ENCODE measurements at places on chromosomes 6 and 20.

DNA sequence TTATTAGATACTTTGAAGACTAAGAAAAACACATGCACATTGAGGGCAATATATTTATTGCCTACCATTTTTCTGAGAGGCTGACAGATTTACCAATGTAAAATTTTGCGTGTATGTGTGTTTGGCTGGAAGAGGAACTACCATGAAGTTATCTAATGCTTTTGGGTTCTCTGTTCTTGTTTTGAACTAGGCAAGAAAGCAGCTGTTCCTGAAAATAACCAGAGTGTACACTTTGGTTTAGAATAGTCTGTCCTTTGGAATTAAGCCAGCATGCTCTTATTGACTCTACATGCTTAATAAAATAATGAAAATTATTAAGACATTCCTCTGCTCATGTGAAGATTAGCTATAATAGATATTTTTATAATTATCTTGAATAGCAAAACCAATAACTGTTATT, 129.2 kb downstream of the MYB start:
- DNase-seq = no peak

GRCh38 chr6:125789576-125790357, 993 bp upstream of the NCOA7 start:
- DNase-seq = peak; percentile 63

DNA sequence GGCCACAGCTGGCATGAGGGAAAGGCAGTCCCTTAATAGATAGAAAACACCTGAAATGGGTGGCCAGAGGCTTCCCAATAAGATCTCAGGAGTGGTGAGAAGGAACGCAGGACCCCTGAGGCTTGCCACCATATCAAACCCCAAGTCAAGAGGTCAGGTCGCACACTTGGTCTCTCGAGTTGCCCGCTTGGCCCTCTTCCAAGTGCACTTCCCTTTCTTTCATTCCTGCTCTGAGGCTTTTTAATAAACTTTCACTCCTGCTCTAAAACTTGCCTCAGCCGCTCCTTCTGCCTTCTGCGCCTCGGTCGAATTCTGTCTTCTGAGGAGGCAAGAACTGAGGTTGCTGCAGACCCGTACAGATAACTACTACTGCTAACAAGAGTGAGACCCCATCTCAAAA, 64.2 kb downstream of the SLC2A10 start:
- DNase-seq = no peak

DNA sequence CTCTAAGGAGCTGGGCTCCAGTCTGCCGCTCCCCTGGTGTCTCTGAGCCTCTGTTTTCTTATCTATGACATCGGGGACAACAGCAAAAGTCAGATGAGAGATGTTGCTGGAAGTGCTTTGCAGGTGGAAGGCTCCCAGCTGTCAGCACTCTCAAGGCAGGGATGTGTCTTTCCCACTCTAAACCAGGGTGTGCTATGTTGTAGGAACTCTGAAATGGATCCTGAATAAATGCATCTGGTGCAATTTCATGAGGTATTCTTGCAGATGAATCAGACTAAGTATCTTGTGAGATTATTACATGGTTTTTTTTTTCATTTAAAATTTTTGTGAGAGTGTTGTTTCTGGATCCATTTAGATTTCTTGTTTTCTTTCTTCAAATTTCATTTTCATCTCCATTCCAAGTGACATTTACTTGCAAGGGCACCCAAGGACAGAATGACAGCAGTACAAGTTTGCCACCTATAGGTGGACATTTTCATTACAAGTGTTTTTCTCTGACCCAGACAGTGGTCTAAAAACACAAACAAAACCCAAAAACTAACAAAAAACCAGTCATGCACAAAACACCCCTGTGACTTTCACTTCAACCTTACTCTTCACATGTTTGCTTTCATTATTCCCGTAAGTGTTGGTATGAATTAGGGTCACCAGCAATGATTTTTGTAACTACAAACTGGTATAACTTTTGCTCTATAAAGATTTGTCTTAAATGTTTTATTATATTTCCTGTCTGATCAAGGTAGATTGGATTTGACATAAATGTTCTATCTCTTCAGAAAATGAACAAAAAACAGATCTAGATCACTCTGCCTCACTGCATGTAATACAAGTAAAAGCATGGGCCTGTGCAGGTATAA, 14.7 kb upstream of the SIM1 start:
- no peak for DNase-seq

DNA sequence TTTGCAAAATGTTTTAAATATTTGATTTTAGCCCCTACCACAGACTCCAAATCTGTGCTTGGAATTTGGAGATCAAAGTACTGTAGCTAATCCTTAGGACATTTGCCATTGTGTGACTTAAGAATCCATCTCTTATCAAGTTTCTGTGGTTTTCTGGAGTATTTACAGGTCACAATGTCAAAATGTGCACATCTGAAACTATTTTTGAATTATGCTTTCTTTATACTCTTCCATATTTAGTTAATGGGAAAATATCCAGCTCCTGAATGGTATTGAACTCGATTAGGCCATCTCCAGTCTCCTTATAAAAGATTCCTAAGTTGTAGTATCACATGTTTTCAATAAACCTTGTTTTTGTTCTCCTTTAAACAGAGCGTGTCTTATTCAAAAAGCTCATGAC, 162.5 kb downstream of the KHDC1L start:
- no peak for DNase-seq

- no peak for DNase-seq
Measured at GRCh38 chr6:138757136-138757535, 16.4 kb upstream of the CCDC28A start.

DNA sequence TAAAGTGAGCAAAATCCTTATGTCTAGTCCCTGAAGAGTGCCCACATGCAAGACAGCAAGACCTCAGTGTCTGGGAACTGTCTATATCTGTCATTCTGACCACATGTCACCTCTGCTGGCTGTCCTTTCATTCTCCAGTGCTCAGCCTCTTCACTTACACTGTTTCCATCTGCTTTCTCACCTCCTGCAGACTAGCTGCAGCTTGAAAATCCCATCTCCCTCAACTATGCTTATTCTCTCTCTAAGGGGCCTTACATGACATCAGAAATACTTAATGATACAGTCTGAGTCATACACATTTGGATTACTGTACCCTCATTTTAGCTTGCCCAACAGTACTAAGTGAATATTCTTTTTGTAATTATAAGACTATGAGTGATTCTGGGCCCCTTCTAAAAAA, 587.8 kb downstream of the EPM2A start:
- DNase-seq = no peak

DNA sequence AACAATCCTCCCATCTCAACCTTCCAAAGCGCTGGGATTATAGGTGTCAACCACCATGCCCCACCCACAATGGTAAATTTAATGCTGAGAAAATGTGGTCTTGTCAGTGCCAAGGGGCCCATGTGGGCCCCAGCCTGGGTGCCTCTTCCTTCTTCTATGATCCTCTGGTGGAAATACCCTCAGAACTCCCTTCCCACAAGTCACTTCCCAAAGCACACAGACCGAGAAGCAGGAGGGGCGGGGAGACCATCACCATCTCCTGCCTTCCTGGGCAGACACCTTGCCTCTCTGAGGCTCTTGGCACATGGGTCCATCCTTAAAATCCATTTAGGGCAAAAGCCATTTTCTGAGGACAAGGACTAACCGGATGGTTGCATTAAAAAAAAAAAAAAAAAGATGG, 59.0 kb downstream of the NOL4L start:
- no peak for DNase-seq

GRCh38 chr6:44631968-44632367, 244.5 kb downstream of the CDC5L start:
- no peak for DNase-seq

DNA sequence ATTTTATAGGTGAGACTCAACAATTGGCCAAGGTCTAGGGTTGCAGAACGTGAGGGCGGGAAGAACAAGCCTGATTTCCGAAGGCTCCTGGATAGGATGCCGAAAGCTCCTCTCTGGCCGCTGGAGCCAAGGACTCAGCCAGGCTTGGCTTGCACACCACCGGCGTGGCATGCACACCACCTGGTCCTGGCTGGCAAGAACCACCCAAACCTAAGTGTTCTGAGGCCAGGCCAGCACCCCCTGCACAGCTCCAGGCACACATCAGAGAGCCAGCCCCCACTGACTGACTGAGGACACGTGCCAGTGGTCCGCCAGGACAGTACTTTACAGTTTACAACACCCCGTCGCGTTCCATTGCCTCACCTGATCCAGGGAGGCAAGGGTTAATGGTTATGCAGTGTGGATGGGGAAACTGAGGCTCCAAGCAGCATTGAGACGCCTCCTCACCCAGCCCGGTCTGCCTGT, 414 bp downstream of the TGM2 start:
- no peak for DNase-seq

GRCh38 chr6:20870021-20870420, 335.8 kb downstream of the CDKAL1 start:
- DNase-seq = no peak

GRCh38 chr20:38377039-38377685, 30.9 kb downstream of the LBP start:
- DNase-seq = no peak

- no peak for DNase-seq
Measured at GRCh38 chr20:10958279-10958678, 284.5 kb upstream of the JAG1 start.

DNA sequence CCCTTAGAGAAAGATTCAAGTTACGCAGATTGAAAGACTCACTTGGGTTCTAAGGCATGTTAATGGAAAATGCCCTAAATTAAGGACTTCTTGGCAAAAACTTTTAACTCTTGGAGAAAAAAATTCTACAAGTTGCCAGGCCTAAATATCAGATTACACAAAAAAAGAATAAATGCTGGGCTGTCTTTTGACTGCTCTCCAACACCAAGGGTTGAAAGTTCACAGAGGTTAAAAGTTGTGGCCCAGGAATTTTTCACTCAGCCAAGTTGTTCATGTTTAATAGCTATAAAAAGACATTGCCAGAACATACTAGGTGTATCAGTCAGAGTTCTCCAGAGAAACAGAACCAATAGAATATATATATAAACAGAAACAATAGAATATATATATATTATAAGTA, 268.4 kb upstream of the PRND start:
- no peak for DNase-seq

DNA sequence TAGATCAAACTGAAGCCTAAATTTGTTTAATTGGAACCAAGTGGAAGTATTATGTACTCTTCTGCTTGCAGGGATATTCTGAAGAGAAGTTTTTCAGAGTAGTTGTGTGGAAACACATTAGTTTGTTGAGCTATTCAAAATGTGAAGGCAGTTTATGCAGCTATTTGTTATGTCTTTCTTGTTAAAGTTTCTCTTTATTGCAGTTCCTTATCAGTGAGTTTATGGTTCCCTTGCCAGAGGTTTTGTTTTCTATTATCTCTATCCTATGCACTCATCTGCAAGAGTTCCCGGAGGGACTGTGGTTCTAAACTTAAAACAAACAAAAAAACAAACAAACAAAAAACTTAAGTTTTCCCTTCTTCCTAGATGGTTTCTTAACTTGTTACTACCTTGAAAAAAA, 143.7 kb upstream of the SLC22A16 start:
- DNase-seq = no peak

DNA sequence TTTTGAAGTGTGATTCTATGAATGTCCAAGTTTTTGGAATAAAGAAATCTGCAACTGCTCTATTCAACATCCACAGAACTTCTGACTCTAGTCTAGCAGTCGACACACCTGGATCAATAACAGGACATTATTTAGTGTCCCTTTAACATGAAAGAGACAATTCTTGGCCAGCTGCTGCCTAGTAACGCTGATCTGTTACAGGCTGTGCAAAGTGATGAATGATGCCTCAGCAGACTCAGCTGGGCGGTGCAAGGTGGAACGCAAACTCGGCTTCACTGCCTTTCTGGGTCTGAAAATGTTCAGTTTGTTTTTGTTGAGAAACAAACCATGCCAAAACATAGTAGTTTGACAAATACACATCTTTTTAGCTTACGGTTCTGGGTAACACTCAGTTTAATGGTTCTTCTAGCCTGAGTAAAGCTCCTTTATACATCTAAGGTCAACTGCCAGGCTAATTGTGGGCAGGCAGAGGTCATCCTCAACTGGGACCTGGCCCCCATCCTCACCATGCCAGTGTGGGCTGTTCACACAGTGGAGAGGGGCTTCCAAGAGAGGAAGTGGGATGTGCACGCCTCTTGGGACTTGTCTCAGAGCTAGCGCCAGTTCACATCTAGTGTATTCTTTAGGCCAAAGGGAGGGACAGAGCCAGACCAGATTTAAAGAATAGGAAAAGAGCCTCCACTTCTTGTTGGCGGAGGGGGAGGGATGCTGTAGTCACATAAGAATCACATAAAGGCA, 879.7 kb downstream of the QKI start:
- DNase-seq = no peak

- DNase-seq = no peak
Measured at GRCh38 chr20:62732031-62732760, 23.6 kb downstream of the NTSR1 start.

- no peak for DNase-seq
Measured at GRCh38 chr6:25387483-25387882, 108.3 kb downstream of the CARMIL1 start.

DNA sequence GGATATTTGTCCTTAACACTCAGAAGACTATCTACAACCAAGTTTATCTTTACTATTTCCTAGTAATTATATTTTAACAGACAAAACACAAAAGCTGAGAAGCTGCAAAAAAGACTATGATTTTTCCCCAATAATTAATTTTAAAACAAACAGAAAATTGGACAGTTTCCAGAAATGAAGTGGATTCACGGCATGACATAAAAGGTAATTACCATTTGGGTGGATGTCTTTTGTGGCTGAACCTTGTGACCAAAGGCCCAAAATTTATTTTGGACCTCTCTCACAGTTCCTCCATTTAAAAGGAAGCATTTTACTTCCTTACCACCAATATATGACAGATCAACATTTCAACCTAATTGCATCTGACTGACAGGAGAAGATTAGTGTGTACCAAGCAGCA, 90.2 kb downstream of the GMDS start:
- DNase-seq = no peak

DNA sequence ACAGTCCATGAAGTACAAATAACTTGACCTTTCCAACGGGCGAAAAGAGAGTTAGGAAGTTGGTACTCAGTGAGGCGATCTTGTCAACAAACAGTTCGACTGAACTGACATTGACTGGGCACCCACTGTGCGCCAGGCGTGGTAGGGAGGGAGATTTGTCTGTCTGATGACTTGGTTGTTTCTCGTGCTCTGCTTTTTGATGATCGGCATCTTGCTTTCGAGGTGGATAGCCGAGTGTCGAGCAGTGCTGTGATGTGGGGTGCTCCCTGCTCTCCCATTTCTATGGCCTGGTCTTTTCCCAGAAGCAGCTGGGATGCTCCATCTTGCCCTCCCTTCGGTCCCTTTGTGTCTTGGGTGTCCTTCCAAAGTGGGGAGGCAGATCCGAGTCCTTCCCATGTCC, 30.4 kb downstream of the RPP40 start:
- DNase-seq = no peak

Data from naive thymus-derived CD4-positive, alpha-beta T cell (primary cell).